ENCODE measurements at places on chromosomes 5 and 9. TPM values are rescaled to one million over a fixed set of nuclear protein-coding genes. Genes with fewer than 3 reads are reported as not detected.

DNA sequence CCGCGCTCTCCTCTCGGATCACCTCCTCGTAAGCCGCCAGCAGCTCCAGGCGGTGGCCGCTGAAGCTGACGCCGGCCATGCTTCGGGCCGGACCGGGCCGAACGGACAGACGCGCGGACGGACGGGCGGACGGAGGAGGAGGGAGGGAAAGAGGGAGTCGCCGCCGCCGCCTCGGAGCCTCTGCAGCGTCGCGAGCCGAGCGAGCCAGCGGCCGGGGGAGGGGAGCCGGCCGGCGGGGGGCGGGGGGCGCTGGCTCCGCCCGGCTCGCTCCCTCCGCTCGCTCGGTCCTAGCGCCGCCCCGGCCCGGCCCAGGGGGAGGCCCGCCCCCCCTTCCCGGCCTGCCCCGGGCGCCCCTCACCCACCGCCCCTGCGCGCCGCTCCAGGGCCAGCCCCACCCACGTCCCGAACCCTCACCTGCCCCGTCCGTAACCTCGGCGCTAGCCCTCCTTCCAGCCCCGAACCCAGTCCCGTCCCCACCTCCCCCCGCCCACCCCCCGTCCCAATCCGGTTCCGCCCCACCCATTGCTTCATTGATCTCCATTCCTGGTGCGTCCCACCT lies at the start of gene DBN1:
Gene DBN1 (minus strand): TSS at position 192 of the 559 bp plus-strand sequence. CDS start 113 bp downstream, at position 79.
- peak within 1 kb of the TSS; percentile 69 for H3K27ac ChIP-seq
- H3K4me3 ChIP-seq: peak within 1 kb of the TSS; percentile 80
- H3K4me1 ChIP-seq: peaks cover 21% of the 10 kb centered on the region

KIF4B gene
- total RNA-seq: not detected

SLCO6A1 gene
- not detected for total RNA-seq

DNA sequence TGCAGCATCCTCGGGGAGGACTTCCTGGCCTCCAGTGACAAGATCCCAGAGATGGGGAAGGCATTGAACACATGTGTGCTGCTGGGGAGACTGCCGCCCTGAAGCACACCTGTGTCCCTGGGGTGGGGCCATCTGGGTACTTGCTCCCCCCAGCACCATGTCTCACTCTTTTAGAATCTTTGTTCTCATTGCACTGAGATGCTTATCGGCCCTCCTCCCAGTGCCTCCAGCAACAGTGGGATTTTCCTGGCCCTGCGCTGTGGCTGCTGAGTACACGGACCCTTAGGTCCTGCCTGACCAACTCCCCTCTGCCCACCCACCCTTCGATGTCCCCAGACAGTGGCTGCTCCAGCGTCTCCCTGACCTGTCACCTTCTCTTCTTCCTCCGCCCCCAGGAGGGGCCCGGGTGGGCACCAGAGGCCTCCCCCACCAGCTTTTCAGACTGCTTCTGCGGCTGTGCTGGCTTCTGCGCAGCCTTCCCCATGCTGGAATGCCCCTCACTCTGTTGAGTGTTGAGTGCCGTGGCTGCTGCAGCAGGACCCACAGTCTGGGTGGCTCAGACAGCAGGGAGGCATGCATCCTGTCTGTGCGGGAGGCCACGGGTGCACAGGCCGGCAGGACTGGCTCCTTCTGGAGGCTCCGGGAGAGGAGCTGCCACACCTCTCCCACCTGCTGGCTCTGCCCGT lies 145.9 kb upstream of the IRX2 start:
- DNase-seq: no peak
- no peaks in the 10 kb centered on the region for H3K4me1 ChIP-seq
- no peak overlapping the region for H3K27ac ChIP-seq
- H3K36me3 ChIP-seq: no peaks in the 10 kb centered on the region
- H3K27me3 ChIP-seq: no peaks in the 10 kb centered on the region
- no peak overlapping the region for H3K4me3 ChIP-seq

DNA sequence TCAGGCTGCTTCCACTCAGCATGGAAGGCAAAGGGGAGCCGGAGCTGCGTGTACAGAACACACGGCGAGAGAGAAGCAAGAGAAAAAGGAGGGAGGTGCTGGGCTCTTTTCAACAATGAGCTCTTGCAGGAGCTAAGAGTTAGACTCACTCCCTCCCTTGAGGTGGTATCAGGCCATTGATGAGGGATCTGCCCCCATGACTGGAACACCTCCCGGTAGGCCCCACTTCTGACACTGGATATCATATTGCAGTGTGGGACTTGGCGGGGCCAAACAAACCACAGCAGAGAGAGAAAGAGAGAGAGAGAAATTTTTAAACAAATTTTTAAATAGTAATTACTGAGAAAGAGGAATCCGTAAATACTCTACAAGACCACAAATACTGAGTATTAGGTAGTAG lies 182.2 kb downstream of the TRIO start:
- no peaks in the 10 kb centered on the region for H3K27me3 ChIP-seq
- H3K4me1 ChIP-seq: peaks cover 16% of the 10 kb centered on the region
- H3K4me3 ChIP-seq: no peak overlapping the region
- no peaks in the 10 kb centered on the region for H3K36me3 ChIP-seq
- DNase-seq: no peak
- H3K27ac ChIP-seq: no peak overlapping the region

DNA sequence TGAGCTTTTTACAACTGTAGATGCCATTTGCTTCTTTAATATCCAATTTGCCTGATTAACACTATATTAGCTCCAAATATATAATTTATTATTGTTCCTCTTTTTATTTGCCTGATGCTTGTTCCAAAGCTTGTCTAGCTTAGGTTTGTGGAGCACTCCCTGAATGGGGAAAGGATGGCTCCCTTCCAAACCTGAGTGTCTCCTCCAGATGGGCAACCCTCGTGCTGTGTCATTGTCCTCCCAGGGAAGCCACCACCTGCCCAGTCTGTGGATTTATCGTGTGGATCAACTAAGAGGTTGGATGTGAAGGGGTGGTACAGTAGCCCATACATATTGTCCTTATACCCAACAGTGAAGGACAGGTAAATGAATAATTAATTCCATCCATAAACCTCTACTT lies 404.9 kb downstream of the CDK5RAP2 start:
- no peak overlapping the region for H3K27ac ChIP-seq
- DNase-seq: no peak
- no peaks in the 10 kb centered on the region for H3K36me3 ChIP-seq
- no peak overlapping the region for H3K4me3 ChIP-seq
- H3K27me3 ChIP-seq: no peaks in the 10 kb centered on the region

PCDHB4 gene
- 6.4 TPM for total RNA-seq

- H3K36me3 ChIP-seq: no peaks in the 10 kb centered on the region
- peak within 1 kb of the TSS; percentile 74 for H3K4me3 ChIP-seq
- DNase-seq: peak; percentile 93
- H3K27me3 ChIP-seq: no peaks in the 10 kb centered on the region
- peak within 1 kb of the TSS; percentile 85 for H3K27ac ChIP-seq
- H3K4me1 ChIP-seq: peaks cover 7% of the 10 kb centered on the region
Measured at GRCh38 chr5:176361437-176362232, at the start of gene KIAA1191. KIAA1191 (minus strand) TSS chr5:176361764; CDS start chr5:176359508, 2,256 bp downstream.

LECT2 gene
- total RNA-seq: not detected

GRCh38 chr9:120366644-120367019 lies 213.3 kb downstream of the CDK5RAP2 start:
- no peaks in the 10 kb centered on the region for H3K27me3 ChIP-seq
- no peak overlapping the region for H3K4me3 ChIP-seq
- DNase-seq: no peak
- H3K4me1 ChIP-seq: no peaks in the 10 kb centered on the region
- no peak overlapping the region for H3K27ac ChIP-seq
- no peaks in the 10 kb centered on the region for H3K36me3 ChIP-seq

HNRNPA0 gene
- 16.9 TPM for total RNA-seq

DNA sequence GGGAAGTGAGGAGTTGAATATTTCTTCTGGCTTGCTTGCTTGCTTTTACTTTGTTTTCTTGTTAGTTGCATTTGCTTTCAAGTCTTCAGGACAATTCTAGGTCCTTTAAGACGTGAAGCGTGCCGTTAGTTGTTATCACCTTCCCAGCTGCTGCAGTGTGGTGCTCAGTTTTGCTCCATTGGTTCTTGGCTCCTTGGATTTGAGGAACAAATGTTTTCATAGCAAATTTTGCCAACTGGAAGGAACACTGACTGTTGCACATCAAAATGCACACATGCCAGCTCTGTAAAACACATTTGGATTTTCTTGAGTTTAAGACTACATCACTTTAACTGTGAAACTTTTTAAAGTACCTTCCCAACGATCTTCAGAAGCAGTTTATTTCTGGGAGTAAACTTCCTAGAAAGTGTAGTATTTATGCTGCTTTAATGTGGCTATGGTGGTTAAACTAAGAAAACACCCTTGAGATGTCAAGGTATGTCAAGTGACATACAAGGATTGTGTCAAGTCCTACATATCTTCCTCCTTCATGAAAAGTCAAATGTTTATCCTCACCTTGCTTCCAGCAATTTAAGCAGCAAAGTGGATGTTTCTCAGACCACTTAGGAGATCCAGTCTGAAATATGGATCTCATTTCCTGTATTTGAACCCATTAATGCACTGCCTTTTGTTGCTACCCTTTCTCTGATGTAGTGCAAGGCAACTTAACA lies 24.9 kb downstream of the MOCS2 start:
- no peak overlapping the region for H3K27ac ChIP-seq
- H3K27me3 ChIP-seq: no peaks in the 10 kb centered on the region
- H3K4me3 ChIP-seq: no peak overlapping the region
- peaks cover 2% of the 10 kb centered on the region for H3K4me1 ChIP-seq
- no peak for DNase-seq

LIX1 gene
- not detected for total RNA-seq

DNA sequence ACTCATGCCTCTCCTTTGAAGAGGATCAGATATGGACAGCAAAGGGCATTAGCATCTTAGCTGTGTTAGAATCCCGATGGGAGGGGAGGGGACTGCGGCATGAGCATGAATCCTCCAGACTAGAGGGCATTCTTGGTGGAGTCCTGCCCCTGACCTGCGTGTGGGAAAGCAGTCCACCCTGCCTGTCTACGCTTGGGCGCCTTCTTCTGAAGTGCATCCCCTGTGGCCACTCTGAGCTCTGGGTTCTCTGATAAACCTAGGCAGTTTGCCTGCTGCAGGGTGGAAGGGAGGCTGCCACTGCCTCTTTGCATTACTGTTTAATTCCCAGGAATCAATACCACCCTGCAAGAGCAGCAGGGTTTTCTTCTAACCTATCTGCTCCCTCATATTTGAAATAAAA lies 169.3 kb downstream of the INSYN2B start:
- no peaks in the 10 kb centered on the region for H3K36me3 ChIP-seq
- no peaks in the 10 kb centered on the region for H3K27me3 ChIP-seq
- H3K27ac ChIP-seq: no peak overlapping the region
- no peak for DNase-seq
- H3K4me3 ChIP-seq: no peak overlapping the region

DNA sequence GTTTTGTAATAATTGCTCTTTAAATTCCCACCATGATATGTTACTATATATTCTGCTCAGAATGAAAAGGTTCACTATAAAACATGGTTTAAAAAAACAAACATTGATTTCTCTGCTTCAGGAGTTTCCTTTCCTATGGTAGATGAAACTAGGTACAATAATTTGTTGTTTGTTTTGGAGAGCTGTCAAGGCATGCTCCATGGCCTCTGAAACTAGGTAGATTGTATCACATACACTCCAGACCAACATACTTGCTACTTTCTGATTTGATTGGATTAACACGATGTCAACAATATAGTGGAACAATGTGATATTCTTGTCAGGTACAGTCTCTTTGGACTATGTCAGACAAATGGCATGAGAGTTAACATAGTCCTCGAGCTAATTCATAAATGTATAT lies 452.7 kb upstream of the CDH9 start:
- H3K36me3 ChIP-seq: no peaks in the 10 kb centered on the region
- H3K4me1 ChIP-seq: no peaks in the 10 kb centered on the region
- H3K27ac ChIP-seq: no peak overlapping the region
- DNase-seq: no peak

GRCh38 chr9:133509179-133510083 lies 15.3 kb downstream of the MYMK start:
- H3K4me1 ChIP-seq: peaks cover 27% of the 10 kb centered on the region
- no peak overlapping the region for H3K27ac ChIP-seq
- no peaks in the 10 kb centered on the region for H3K36me3 ChIP-seq
- no peak overlapping the region for H3K4me3 ChIP-seq

GRCh38 chr5:94309141-94309540 lies 309.3 kb downstream of the KIAA0825 start:
- H3K4me1 ChIP-seq: no peaks in the 10 kb centered on the region
- H3K36me3 ChIP-seq: no peaks in the 10 kb centered on the region
- H3K27me3 ChIP-seq: no peaks in the 10 kb centered on the region

GRCh38 chr5:146059460-146060220 lies 45.7 kb downstream of the PLAC8L1 start:
- H3K4me1 ChIP-seq: no peaks in the 10 kb centered on the region
- no peaks in the 10 kb centered on the region for H3K36me3 ChIP-seq
- H3K4me3 ChIP-seq: no peak overlapping the region
- H3K27me3 ChIP-seq: no peaks in the 10 kb centered on the region
- no peak overlapping the region for H3K27ac ChIP-seq

DIPK1B gene
- 5.2 TPM for total RNA-seq

DNA sequence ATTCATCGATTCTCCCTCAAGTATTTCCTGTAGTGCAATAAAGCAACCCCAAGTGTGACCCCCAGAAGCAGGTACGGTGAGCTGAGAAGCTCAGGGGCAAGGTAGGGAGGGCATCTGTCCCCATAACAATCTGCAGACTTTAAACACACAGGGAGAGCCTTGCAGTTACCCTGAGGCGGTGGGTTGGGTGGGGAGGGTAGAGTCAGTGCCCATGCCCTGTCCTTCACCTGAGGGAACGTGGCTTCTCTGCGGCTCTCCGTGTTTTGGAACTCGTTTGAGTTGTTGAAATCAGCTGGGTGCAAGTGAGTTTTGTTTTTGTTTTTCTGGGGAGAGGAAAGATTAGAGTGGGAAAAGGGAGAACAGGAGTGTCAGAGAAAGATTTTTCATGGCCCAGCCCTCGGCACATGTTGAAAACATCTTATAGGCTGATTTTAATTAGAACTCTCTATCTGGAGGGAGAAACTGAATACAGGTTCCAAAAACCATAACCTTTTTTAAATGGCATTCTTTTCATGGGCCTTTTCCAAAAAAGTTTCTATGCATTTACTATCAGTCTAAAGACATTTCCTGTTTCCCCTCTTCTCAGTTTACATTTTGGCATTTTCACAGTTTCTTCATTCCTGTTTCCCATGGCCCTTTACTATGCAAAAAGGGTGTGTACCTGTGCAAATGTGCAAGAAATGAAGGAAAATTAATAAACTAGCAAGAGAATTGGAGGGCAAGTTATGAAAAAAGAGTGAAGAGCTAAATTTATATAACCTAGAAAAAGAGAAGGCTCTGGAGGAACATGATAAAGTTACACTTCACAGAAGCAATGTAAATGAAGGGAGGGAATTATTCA lies 266.5 kb upstream of the VLDLR start:
- H3K4me3 ChIP-seq: no peak overlapping the region
- DNase-seq: peak; percentile 70
- no peaks in the 10 kb centered on the region for H3K36me3 ChIP-seq
- no peaks in the 10 kb centered on the region for H3K27me3 ChIP-seq

GRCh38 chr5:75037106-75037505 lies 15.3 kb downstream of the GCNT4 start:
- H3K4me3 ChIP-seq: no peak overlapping the region
- no peaks in the 10 kb centered on the region for H3K4me1 ChIP-seq
- no peak overlapping the region for H3K27ac ChIP-seq
- H3K36me3 ChIP-seq: no peaks in the 10 kb centered on the region

ZBTB5 gene
- total RNA-seq: 12.2 TPM

PCDHGA9 gene
- total RNA-seq: 11.4 TPM

Measured in ovary (tissue), 10 donors.